ENCODE measurements at places on chromosomes 6 and 20. TPM values are rescaled to one million over a fixed set of nuclear protein-coding genes. Genes with fewer than 3 reads are reported as not detected.

Gene HRH3
- not detected for total RNA-seq

Gene NNAT
- total RNA-seq: 15.2 TPM

Gene TMEM217
- total RNA-seq: 2.6 TPM

DNA sequence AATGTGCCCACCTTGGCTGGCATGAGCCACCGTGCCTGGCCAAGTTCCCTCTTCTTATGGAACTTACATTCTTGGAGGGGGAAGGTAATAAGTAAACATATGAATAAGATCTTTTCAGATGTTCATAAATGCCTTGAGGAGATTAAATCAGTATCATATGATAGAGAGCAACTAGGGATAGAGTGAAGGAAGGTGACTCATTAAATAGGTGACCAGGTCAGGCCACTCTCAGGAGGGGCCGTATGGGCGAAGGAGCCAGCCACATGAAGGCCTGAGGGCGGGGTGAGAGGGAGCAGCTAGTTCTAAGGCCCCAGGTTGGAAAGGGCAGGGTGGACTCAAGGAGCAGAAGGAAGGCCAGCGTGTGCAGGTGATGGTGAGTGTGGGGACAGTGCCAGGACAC is 91.1 kb downstream of the UST start:
- peaks cover 14% of the 10 kb centered on the region for H3K4me1 ChIP-seq
- H3K4me3 ChIP-seq: no peak overlapping the region
- no peak for DNase-seq
- H3K27me3 ChIP-seq: no peaks in the 10 kb centered on the region
- no peaks in the 10 kb centered on the region for H3K36me3 ChIP-seq
- H3K27ac ChIP-seq: no peak overlapping the region

DNA sequence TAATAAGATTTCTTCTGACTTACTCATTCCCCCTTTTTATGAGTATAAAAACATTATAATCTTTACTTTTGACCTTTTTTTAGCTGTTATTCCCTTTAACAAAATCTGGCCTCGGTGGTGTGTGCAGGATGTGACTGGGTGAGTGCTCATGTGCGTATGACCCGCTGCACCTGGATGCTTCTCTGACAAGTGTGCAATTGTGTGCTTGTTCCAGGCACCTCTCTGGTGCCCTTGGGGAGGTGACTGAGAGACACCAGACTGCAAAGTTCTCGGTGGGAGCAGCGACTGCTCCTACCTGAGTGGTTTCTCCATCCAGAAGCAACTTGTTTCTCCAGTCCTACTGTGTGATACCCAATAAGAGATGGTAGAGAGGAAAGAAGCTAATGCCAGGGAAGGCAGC is 65.0 kb downstream of the ISM1 start:
- peaks cover 14% of the 10 kb centered on the region for H3K4me1 ChIP-seq

DNA sequence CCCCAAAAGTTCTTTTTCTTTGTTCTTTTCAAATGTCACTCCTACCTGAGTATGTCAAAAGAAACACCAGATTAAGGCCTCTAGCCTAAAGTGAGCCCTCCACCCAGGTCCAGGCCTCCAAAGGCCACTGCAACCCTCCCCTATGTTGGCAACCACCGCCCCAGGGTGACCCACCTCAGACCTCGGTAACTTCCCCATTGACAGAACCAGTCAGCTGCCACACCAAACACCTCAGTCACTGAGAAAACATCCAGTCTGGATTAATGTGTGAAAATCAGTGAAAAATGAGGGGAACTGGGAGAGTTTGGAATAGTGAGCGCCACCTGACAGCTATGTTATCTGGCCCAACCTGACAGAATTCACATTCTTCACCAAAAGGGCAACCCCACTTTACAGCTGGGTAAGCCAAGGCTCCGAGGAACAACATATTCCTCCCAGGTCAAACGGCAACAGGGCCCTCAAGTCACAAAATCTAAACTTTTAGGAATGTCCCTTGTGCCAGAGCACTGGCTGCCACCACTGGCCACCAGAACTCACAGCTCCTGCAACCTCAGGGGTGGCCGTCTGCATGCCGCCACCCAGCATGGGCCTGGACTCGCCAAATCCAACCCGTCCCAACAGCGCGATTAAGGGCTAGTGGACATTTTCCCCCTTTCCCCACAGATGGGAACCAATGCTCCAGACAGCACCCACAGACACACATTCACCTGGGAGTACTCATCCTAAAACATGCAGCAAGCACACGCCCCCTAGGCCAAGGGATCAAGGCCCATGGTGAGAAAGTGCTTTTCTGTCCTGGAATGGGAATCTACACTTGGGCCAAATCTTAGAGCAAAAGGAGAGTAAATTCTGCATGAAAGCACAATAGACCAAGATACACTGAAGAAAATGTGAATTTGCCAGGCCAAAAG is 4.8 kb downstream of the TAF4 start:
- H3K4me3 ChIP-seq: no peak overlapping the region
- H3K27ac ChIP-seq: no peak overlapping the region
- no peak for DNase-seq
- no peaks in the 10 kb centered on the region for H3K36me3 ChIP-seq
- H3K27me3 ChIP-seq: no peaks in the 10 kb centered on the region
- peaks cover 20% of the 10 kb centered on the region for H3K4me1 ChIP-seq

DNA sequence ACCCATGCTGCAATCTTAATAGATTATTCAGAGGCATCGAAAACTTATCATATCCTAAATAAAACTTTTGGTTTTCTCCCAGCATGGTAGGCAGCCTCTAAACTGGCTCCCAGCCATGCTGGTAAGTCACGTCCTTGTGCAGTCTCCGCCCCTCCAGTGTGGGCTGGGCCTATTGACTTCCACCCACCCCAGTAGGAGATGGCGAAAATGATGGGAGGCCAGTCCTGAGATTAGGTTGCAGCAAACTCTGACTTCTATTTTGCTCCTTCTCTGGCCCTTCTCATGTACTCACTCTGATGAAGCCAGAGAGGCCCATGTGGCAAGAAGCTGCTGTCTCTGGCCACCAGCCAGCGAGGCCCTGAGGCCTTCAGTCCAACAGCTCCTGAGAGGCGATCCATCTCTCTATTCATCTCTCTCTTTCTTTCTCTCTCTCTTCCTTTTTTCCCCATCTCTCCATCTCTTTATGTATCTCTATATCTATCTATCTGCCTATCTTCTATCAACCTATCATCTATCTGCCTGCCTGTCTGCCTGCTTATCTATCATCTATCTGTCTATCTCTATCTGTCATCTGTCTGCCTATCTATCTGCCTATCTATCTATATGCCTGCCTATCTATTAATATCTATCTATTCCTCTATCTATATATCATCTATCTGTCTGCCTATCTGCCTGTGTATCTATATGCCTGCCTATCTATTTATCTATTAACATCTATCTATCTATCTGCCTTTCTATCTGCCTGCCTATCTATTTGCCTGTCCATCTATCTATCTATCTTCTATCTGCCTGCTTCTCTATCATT is 52.7 kb upstream of the STX16 start:
- H3K36me3 ChIP-seq: no peaks in the 10 kb centered on the region
- no peak overlapping the region for H3K4me3 ChIP-seq
- H3K27ac ChIP-seq: no peak overlapping the region
- no peak for DNase-seq

- no peak for DNase-seq
- no peak overlapping the region for H3K27ac ChIP-seq
- H3K4me1 ChIP-seq: no peaks in the 10 kb centered on the region
- no peaks in the 10 kb centered on the region for H3K27me3 ChIP-seq
- no peaks in the 10 kb centered on the region for H3K36me3 ChIP-seq
- H3K4me3 ChIP-seq: no peak overlapping the region
Observed at GRCh38 chr6:130742131-130742681, 85.0 kb upstream of the SMLR1 start.

GRCh38 chr6:149218471-149218870 is 99.0 kb upstream of the TAB2 start:
- no peak overlapping the region for H3K4me3 ChIP-seq
- no peak for DNase-seq
- H3K27me3 ChIP-seq: no peaks in the 10 kb centered on the region
- no peaks in the 10 kb centered on the region for H3K36me3 ChIP-seq
- no peaks in the 10 kb centered on the region for H3K4me1 ChIP-seq

DNA sequence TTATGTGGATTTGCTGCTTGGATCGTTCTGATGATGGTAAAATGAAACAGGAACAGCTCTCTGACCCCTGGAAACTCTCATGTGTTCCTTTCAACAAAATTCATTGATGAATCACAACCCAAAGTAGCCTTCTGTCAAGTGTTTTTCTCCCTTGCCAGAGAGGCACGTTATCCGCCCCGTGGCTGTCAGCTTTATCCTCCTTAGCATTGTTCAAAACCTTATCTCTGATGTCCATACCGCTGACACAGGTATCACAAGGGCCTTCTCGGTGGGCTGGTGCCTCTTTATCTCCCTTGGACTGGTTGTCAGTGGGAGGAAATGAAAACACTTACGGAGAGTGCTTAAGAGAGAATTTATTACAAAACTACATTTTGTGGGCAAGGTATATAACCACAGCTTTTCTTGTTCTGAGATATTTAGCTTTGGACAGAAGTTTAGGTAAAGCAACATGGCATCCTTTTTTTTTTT is 84.9 kb downstream of the TIAM2 start:
- H3K4me3 ChIP-seq: no peak overlapping the region
- H3K27ac ChIP-seq: no peak overlapping the region
- no peaks in the 10 kb centered on the region for H3K4me1 ChIP-seq
- H3K36me3 ChIP-seq: no peaks in the 10 kb centered on the region

DNA sequence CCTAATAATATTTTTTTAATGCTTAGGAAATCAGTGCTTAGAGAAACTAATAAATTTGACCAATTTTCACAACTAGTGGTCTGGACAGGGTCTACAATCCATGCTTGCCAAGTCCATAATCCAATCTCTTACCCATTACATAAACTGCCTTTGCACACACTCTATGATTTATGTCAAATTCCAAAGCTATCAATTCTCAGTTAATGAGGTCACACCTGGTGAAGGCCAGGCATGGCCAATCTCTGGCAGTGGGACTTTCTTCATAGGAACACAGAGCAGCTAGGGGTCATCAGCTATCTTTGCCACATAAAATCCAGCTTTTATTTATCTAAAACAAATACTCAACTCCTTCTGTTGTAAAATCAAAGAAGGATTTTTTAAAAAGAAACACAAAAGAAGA is 21.2 kb downstream of the PAK5 start:
- no peak overlapping the region for H3K4me3 ChIP-seq
- DNase-seq: no peak
- no peak overlapping the region for H3K27ac ChIP-seq
- H3K4me1 ChIP-seq: no peaks in the 10 kb centered on the region
- no peaks in the 10 kb centered on the region for H3K36me3 ChIP-seq
- H3K27me3 ChIP-seq: no peaks in the 10 kb centered on the region
